ENCODE measurements at places on chromosomes 1 and 21.

GRCh38 chr21:15104470-15104869 is 39.7 kb upstream of the NRIP1 start:
- no peak for DNase-seq

GRCh38 chr1:236465959-236466303 is 57.9 kb upstream of the LGALS8 start:
- DNase-seq: no peak

DNA sequence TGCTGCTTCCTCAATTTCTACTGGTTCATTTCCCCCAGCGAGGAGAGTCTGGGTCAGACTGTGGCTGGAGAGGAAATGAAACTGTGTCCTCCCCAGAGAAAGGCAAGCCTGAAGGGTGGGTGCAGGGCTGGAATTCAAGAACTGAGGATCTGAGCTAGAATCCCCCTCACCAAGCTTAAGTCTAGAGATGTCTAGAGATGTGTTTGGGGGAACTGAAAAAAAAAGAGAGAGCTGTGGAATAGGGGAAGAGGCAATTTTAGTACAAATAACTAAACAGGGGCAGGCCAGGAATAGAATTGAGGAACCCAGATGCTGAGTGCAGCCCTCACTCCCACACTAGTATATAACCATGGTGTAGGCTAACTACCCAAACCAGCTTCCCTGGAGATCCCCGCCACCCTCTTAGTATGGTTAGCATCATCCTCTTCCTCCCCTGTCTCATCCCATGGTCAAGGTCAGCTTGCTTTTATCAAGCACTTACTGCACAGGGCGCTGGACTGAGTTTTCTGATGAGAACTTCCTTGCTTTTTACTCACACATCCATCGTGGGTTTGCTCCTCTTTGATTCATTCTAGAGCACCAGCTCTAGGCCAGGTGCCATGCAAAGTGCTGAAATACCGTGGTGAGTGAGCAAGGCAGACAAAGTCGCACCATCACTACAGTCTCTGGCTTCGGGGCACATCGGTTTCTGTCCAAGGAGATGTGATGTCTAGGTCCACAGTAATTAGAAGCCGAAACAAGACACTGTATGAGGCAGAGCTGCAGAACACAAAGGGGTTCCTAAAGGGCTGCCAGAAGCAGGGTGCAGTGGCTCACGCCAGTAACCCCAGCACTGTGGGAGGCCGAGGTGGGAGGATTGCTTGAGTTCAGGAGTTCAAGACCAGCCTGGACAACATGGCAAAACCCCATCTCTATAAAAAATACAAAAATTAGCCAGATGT is 112.9 kb upstream of the IPO9 start:
- no peak for DNase-seq

DNA sequence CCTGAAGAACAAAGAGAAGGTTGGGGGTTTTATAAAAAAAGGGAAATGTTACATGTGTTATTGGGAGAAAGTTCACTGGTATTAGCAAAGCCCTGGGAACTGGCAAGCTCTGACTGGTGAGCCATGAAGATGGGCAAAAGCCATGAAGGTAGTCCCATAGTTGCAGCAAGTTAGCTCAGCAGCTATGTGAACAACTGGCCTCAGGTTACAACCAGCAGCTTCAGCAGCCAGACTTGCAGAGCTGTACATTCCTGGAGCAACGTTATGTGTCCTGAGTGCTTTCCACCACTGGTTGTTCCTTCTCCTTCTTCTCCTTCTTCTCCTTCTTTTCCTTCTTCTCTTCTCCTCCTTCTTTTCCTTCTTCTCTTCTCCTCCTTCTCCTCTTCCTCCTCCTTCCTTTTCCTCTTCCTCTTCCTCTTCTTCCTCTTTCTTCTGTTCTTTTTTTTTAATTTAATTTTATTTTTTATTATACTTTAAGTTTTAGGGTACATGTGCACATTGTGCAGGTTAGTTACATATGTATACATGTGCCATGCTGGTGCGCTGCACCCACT is 56.1 kb upstream of the TLR5 start:
- DNase-seq: no peak
